ENCODE measurements at places on chromosomes 16 and 17.
A peak's percentile ranks its signal among the peaks of the same experiment; 100 is the strongest.

DNA sequence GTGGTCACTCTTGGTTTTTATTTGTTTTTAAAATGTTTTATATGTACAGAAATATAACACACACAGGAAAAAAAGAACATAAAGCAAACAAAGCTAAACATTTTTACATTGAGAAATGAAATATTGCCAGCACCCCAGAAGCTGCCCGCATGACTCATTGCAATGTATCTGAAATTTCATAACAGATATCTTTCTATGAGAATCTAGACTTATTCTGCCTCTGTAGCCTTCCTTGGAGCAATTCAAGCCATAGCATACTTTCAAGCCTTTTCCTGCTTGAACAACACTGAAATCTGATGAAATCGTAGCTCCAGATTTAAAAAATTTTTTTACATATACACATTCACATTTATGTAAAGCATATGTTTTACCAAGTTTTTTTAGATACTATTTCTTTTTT, 86.9 kb downstream of the RBBP6 start:
- no peak for DNase-seq

DNA sequence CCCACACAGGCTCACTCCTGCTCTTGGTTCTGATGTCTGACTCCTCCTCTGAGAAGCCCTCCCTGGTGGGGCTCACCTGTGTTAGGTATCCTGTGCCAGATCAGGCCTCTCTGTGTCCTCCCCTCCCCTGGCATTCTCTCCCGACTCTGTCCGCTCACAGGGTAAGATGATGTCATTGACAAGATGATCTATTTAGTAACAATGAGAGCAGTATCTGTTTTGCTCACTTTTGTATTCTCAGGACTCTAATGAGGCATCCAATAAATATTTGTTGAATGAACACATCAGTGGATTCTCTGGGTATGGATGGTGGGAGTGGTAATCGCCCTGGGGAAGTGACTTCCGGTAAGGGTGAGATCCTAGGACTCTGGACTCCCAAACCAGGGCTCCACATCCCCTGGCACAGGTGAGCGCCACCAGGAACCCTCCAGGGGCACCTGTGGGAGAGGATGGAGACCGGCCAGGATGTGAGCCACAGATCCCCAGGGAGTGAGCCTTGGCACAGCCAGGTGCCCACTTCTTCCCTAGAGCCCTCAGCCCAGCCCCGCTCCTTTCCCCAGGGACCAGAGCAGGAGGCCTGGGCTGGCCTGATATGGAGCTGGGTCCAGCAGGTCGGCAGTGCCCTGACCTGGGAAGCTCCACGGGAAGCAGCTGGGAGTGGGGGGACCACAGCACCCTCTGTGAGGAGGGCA, 5.4 kb upstream of the HAP1 start:
- no peak for DNase-seq

GRCh38 chr17:83079352-83079747, at the start of gene METRNL:
Gene METRNL, plus strand, starts transcription at chr17:83079609. Its CDS starts 207 bp downstream, at chr17:83079816.
- DNase-seq, result peak; percentile 49

- DNase-seq, result peak; percentile 33
Observed at GRCh38 chr16:20849589-20850390, 43.5 kb downstream of the REXO5 start.

- no peak for DNase-seq
Observed at GRCh38 chr17:33225994-33226393, 67.1 kb downstream of the ASIC2 start.

DNA sequence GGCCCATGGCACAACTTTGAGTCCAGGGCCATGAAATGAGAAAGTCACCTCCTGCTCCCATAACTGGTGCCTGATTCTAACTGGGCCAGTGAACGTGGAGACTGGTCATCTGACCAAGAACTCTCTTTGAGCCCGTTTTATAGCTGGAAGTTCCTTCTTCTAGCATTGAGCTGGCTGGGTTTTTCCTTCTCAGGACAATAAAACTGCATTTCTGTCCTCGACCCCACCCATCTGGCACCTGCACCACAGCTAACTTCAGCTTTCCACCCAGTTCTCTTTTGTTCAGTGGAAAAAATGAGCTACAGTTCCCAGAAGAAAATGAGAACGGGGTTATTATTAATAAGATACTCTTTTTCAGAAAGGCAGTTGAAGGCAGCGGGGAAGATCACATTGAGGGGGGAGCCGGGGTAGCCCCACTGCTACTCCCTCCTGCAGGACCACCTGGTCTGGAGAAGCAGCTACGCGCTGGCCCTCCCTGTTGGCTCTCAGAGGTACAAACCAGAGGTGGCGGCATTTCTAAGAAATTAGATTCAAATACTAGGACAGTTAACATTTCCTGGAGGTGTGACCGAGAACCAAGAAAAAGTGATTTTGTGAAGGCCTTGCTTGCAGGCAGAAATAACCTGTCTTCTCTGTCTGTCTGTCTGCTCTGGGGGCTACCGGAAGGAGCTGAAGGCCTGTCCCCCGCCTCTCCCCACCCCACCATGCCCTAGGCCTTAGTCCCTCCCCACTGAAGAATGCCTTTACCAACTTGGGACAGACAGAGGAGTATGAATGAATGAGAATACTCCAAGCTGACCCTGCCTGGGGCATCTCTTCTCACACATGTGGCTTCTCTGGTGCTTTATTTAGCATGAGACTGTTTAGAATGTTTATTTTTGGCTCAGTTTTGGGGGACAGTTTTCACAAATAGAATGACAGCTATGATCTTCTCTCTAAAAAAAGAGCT, 123.9 kb downstream of the XYLT1 start:
- DNase-seq, result no peak

DNA sequence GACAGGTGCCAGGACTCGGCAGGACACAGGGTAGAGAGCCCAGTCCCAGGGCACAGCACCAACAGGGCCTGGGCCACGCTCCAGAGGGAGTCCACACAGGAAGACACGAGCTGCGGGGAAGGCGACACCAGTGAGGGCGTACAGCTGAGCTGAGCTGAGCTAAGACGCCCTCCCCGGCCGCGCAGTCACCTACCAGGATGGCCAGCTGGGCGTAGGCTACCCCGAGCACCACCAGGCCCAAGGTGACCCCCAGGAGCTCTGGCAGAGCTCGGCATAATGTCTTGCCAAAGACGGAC, 42.6 kb downstream of the TSC2 start:
- DNase-seq, result no peak

DNA sequence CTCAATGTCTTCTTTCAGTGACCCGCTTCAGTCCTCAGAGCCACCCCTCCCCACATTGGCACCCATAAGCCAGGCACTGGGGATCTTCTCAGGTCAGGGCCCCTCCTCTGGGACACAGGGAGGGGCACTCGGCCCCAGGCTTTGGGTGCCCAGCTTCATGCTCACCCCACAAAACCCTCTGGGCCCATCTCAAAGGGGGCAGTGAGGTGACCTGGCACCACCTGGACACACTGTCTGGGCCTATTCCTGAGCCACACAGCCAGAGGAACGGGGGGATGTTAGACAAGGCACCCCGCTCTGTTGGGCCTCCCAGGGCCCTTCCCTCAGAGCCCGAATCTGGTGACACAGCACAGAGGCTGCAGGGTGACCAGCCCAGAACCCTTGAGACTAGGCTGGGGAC, 36.1 kb downstream of the TNFRSF13B start:
- DNase-seq, result no peak

DNA sequence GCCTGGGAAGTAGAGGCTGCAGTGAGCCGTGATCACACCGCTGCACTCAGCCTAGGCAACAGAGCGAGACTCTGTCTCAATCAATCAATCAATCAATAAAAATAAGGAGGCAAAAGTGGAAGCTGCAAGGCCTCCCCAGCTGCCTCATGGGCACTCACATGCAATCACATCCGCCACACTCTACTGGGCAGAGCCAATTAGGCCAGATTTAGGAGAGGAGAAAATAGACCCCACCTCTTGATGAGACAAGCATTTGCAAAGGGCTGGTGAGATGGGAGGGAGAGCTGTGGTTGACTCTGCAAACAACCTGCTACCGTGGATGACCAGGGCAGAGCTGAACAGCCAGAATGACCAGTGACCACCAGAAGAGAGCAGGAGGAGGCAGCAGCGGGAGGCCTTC, 14.7 kb upstream of the GSG1L start:
- DNase-seq, result no peak

DNA sequence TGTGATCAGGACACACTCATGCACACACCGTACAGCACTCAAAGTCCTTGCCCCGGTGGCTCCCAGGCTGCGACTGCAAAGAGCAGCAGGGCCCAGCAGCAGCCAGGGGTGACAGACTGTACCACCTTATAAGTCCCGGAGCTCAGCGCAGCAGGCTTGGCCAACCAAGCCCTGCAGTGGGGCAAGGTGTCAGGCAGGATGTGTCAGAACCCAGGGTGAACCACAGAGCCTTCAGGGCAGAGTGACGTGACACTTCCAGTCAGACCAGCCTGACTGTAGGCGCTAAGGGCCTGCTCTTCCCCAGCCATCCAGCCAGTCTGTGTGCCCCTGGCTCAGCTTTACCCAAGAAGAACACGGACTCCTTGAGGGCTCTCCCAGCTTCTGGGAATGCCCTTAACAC, 204.1 kb downstream of the COPRS start:
- no peak for DNase-seq

DNA sequence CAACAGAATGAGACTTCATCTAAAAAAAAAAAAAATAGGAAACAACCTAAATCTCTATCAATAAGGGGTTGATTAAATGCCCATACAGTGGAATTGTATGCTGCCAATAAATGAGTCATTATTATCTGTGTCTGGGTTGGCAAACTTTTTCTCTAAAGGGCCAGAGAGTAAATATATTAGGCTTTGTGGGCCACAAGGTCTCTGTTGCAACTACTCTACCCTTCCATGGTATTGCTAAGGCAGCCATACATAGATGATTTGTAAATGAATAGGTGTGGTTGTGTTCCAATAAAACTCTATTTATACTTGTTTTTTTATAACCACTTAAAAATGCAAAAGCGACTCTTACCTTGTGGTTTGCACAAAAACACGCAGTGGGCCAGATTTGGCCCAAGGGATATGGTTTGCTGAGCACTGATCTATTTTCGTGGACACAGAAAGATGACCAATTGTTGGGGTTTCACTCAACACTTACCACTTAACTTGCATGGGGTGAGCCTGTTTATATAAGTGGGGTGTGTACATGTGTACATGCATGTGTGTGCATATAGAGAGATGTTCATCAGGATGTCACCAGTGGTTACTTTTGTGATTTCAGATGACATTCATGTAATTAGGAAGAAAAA, 12.4 kb upstream of the IL4R start:
- DNase-seq, result no peak

Measured in activated effector memory CD4-positive, alpha-beta T cell treated with Interleukin-2 at 50 U/mL for 16 hours (primary cell).